Activated T-cell treated with anti-CD3 and anti-CD28 coated beads, Interleukin-2, amount 50 U/mL, for 48 hours (primary cell): ENCODE measurements at places on chromosomes 7 and 10.

- no peak for DNase-seq
Measured at GRCh38 chr10:116118847-116119246, 154.2 kb downstream of the GFRA1 start.

- no peak for DNase-seq
Measured at GRCh38 chr7:34011696-34012095, 106.4 kb downstream of the BMPER start.

DNA sequence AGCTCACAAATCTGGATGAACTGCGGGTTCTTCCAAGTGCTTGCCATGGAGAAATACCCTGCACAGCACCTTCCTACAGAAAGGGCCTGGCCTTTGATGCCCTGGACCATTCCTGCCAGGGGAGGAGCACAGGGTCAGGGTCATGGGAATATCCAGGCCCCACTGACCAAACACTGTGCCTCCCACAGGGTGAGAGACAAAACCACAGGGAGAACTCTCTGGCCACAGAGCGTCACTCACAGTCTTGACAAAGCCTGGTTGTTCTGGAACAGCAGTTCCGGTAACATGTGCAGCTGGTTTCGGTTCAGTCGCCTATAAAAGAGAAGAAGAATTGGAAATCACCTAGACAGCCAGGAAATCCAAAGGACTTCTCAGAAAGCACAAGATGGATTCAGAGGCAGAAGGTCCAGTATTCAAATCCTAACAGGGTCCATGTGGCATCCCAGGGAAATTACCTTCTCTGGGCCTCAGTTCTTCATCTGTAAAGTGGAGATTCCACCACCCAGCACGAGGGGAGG is 28.1 kb downstream of the SLIT1 start:
- no peak for DNase-seq

GRCh38 chr10:102555781-102556328 is 52.1 kb downstream of the SUFU start:
- no peak for DNase-seq

- no peak for DNase-seq
Measured at GRCh38 chr7:8423057-8423456, 10.4 kb upstream of the NXPH1 start.

GRCh38 chr10:75181073-75181472 is 29.5 kb upstream of the VDAC2 start:
- DNase-seq = no peak
